ENCODE measurements at places on chromosomes 3 and 15.
A peak's percentile ranks its signal among the peaks of the same experiment; 100 is the strongest.

DNA sequence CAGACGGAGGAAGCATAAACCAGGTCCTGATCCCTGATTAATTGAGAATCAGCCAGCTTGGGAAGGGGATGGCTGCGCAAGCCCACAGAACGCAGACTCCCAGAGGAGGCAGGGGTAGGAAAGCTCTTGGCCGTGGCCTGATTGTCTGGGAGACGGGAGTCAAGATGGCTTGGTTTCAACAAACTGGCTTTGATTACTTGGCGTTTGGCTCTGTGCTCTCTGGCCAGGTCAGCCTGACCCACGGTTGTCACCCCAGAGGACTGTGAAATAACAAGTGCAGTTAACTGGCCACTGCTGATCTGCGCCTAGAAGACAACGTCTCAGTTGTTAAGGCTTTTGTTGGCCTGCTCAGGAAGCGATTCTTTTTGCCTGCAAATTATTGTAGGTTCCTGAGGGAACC is 387.0 kb upstream of the PROK2 start:
- DNase-seq, result no peak

- DNase-seq, result no peak
Observed at GRCh38 chr3:135891121-135891520, 74.4 kb upstream of the PPP2R3A start.

DNA sequence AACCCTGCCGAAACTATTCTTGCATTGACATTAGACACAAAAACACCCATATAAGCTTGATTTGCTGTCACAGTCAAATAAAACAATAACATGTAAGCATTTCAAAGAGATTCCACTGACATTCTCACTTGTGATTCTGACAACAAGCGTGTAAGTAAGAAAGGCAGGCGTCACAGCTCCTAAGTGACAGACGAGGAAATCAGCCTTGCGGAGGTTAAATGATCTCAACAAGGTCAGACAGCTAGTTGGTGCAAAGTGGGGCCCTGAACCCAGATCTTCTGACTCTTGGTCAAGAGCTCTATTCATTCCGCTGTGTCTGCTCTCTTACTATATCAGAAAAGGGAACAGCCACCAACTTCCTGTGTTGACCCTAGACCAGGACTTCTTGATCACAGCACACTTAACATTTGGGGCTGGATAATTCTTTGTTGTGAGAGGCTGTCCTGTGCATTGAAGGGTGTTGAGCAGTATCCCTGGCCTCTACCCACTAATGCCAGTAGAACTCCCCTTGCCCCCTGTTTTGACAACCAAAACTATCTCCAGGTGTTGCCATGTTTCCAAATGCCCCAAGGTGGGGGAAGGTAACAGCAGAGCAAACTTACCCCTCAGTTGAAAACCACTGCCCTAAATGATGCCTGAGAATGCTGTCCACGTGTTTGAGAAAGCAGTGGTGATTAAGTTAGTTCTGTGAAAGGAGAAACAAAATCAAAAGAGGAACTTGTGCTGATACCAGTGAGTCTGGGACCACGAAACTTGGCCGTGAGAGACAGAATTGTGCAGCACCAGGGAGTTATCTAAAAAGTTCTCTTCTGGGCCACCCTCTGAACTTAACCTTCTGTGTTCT is 86.1 kb downstream of the LIPC start:
- no peak for DNase-seq

GRCh38 chr3:157633241-157633640 is 130.0 kb upstream of the VEPH1 start:
- DNase-seq, result no peak

DNA sequence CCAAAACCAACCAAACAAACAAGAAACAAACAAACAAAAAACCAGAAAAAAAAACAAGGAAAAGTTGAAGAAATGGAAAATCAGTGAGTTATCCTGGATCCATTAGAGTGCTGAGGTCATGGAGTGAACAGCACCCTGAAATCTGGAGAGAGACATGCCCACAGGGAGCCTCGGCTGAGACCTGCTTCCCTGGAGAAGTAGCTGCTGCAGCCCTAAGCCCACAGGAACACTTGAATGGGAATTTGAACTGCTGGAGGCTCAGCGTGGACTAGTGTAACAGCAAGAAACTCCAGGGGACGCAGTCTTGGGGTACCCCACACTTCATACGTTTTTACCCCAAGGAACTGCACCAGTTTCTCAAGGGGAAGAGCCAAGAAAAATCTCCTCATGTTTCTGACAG is 144.1 kb upstream of the UBE3A start:
- no peak for DNase-seq

DNA sequence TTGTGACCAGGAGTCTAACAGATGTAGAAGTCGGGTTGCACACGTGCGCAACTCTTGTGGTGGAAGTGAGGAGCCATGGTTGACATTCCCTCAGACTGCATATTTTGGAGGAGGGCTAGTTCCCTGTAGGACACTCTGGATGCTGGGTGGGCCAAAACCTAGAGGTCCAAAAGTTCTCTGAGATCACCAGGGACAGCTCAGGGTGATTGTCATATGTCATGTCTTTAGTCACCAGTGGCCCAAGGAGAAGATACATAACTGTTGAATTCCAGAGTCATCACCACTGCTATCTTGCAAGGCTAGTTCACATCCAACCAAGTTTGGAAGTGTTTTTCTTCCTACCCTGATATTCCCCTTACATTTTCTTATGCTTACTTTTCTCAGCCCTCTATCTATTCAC is 95.2 kb upstream of the C3orf80 start:
- no peak for DNase-seq

DNA sequence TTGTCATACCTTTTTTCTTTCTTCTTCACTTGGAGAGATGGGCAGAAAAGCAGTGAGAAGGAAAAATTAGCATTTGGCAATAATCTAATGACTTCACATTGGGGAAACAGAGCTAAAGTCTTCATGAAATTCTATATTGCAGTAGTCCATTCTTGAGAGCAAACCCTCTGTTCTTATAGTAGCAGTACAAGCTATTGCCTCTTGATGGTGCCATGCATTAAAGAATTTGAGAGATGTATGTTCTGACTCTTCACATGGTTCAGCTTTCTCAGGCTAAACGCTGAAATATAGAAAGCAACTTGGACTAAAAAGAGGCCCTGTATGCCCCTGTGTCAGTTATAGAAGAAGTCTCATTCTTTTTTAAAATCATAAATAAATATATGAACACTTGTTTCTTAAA is 36.0 kb downstream of the PHLDB2 start:
- peak; percentile 76 for DNase-seq

DNA sequence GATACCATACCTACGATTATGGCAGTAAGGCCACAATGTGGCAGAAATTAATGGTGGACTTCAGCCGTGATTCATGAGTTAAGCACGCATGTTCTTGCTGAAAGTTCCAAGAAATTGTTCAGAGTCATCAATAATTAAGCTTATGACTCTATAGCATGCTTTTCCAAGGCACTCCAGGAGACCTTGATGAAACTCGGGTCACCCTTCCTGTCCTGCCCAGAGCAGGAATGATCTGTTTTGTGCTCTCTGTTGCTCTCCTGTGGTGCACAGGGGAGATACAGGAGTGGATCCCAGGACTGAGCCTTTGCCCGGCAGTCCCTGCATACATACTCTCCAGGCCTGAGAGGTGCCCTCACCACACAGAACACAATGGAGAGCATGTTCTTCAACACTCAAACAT is 141.6 kb upstream of the SLC2A2 start:
- DNase-seq, result peak; percentile 87
